ENCODE measurements at places on chromosomes 13 and 19.

GRCh38 chr13:98785405-98785804 lies 32.9 kb upstream of the SLC15A1 start:
- no peak for DNase-seq

- DNase-seq = no peak
These were observed 5.0 kb upstream of the KMT2B start for GRCh38 chr19:35712567-35713505.

DNA sequence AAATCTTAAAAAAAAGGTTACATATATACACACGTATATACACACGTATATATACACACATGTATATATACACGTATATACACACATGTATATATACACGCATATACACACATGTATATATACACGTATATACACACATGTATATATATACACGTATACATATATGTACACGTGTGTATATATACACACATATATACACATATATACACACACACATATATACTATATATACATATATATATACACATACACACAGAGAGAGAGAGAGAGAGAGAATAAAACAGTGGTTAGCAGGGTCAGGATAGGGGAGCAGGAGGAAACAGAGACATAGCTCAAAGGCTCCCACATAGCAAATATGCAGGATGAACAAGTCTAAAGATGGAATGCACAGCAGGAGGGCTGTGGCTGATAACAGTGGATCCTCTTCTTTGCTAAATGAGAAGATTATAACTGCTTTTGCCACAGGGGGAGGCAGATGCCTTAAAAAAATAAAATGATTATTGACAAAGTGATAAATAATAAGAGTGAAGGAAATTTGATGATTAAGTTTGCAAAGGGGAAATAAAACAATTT lies 714.5 kb downstream of the UQCRFS1 start:
- DNase-seq = peak; percentile 60

DNA sequence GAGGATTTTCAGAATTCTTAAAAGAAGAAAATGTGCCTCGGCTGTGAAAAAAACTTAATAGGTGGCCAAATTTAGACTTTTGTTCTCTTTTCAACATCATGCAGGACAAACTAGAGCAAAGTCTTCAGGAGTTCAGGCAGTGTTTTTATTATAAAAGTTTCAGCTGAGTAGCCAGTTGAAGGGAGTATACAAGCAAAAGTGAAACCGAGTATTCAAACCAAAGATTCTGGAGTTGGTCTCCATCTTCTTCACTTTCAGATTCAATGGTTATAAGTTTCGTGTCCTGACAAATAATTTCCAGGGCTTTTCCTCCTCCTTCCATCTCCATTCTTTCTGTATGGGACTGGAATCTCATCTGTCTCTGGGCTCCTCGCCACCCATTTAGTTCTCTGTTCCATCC lies 379.7 kb downstream of the GPC5 start:
- no peak for DNase-seq

DNA sequence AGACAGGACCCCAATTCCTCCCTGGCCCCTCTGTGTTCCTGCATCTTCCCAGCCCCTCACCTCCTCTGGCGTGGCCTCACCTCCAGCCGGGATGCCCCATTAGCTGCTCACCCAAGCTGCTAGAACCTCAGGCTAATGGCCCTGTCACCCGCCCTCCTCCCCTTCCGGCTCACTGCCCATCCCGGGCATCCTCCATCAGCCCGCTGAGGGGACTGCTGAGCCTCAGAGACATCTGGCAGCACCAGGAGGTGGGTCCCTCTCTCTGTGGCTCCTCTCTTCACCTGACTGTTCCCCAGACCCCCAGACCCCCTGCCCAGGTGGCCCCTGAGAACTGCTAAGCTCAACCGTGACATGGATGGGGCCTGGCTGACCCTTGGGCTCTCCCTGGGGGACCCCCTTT lies 2.9 kb downstream of the FFAR1 start:
- no peak for DNase-seq

DNA sequence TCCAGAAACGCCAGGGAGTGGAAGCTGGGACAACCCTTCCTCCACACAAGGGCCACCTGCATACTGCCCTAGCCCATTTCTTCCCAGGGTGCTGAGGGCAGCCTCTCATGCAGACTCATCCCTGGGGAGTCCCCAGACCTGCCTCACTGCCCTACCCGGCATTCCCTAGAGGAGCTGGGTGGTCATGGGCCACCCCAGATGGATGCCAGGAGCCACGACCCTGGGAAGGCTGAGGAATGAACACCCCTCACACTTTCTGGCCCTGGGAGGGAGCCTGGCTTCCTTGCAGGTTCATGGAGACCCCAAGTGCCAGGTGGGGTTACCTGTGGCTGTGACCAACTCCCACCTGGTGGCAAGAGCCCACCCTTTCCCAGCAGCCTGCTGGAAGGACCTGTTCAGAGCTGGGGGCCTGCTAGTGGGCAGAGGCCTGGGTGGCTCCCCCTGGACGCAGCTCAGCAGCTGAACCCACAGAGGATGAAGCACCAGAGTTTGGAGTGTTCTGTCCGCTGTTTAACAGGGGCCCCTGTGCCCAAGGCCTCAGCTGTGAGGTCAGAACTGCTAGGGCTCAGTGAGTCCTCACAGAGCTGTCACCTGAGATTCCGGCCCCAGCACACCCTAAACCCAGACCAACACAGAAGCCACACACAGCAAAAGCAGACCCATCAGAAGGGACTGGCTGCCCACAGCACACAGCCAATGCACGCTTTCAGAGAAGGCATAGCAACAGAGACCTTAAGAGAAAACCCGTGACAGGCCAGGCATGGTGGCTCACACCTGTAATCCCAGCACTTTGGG lies 6.6 kb downstream of the ACP4 start:
- DNase-seq = no peak

DNA sequence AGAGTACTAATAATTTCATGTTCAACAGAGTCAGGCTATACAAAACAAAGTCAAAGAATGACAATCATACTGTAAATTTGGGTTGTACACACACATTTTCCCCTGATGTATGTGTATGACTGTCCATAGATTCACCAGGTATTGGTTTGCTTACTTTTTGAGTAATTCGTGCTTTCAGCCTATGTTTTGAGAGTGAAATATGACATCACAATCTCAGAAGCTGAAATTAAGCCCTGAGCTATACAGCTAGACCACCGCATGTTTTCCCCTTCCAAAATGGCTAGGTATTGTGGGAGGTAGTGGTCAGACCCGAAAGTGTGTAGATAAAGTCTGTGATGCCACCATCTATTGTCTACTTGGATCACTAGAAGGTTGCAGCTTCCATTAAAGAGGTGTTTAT lies 102.8 kb downstream of the KATNAL1 start:
- DNase-seq = no peak

DNA sequence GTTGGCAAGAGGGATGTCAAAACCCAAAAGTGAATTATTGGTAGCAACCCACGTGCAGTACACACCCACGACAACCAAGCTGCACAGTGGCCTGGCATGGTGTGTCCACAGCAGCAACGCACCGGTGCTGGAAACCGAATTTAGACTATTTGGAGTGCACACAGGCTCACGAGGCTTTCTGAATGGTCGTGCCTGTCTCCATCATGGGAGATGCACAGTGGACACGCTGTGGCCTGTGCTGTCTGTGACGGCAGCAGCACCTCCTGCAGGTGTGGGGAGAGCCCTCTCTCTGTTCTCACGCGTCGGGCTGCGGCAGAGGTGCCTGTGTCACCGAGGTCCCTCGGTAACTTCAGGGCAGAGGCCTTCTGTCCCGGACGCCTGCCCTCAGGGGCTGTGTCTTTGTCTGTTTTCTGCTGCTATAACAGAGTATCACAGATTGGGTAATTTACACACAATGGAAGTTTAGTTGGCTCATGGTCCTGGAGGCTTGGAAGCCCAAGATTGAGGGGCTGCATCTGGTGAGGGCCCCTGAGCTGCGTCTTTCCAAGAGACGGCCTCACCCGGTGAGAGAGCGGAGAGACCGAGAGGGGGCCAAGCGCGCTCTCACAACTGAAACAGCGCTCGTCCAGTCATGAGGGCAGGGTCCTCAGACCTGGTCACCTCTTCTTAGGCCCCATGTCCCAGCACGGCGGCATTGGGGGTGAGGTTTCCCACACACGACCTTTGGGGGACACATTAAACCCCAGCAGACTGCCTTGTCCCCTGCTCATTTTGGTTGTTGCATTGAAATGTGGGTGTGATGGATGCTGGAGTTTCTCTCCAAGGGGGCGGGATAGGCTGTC lies 9.1 kb upstream of the MCF2L start:
- DNase-seq = no peak

GRCh38 chr13:106570299-106570852 lies 2.4 kb upstream of the ARGLU1 start:
- peak; percentile 37 for DNase-seq

DNA sequence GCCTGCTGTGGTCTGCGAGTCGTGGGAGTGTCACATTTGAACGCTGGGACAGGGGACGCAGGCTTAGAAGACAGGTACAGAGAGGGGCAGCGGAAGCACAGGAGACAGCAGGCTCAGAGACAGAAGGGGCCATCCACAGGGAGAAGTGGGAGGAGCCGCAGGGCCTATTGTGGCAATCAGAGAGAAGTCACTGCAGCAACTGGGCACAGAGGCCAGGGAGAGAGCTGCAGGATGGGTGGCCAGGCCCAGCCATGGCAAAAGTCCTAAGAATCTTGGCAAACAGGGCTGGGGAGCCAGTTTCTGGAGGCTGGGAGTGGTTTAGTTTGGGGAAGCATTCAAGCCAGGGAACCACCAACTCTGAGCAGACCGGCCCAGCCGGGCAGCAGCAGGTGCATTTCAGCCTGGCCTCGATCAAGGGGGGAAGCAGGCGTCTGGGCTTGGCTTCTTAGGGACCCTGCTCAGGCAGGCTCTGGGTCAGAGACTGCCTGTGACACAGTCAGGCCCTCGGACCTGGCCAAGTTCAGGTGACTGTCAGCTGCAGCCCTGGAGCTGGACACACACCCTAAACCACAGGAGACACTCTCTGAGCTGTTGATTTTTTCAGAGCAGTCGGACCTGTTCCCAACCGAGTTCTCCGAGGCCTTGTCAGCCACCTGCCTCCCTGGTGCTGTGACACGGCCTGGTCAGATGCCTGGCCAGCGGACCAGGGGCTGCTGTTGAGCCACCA lies 11.8 kb downstream of the SH3GL1 start:
- no peak for DNase-seq

DNA sequence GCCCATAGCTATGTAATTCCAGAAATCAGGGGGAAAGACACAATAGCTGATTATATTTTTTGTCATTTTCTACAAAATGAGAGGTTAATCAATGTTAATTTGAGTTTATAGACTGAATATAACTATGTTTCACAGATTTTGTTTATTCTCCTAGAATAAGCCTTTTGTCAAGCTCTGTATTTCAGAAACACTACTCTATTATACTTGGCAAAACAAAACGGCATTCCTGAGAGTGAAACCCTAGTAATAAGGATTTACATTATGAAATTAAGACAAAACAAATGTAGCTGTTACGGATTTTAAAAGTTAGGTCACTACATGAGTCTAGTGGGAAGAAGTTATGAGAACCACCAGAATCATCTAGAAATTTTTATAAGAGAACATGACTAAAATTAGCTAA lies 334.2 kb downstream of the KLF12 start:
- no peak for DNase-seq

DNA sequence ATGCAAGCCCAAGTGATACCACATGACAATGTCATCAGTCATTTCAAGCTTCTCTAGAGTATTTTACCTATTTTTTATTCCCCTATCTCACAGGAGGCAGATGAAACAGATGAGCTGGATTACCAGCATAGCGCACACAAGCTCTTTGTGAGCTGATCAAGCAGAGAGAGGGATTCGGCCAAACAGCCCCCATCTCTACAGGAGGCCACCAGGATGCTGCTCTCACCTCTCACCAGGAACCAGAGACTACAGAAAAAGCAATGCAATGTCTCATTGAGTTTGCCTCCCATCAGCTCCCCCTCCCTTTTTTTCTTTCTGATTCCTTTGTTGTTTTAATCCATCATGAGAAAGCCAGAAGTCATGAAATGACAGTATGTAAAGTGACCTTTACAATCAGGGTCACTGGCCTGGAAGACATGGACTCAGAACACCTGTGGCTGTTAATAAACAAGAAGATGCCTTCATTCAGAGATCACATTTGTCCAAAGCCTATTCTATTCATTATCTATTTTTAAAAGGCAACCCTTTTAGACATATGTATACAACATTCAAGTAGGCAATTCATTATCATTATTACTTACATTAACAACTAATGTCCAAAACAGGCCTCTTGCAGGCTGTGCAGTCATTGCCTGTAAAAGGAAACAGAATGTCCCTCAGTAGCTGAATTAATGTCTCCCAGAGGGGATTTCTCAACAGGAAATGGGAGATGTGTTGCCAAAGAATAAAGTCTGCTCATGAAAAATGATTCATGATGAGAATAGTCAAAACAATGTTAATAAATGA lies 656.6 kb downstream of the TBC1D4 start:
- peak; percentile 91 for DNase-seq

DNA sequence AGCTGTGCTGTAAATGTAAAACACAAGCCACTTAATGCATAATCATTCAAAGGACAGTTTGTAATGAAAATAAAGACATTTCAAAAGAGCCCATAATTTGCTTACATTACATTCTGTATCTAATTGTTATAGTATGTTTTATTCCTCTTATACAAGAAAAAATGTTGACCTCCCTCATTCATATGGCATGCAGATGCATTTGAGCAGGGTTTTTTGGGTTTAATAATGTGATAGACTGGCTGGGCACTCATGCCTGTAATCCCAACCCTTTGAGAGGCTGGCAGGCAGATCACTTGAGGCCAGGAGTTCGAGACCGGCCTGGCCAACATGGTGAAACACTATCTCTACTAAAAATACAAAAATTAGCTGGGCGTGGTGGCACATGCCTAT lies 11.6 kb upstream of the ARL11 start:
- DNase-seq = peak; percentile 17

- peak; percentile 4 for DNase-seq
These were observed 213.9 kb upstream of the SERP2 start for GRCh38 chr13:44159633-44160279.

DNA sequence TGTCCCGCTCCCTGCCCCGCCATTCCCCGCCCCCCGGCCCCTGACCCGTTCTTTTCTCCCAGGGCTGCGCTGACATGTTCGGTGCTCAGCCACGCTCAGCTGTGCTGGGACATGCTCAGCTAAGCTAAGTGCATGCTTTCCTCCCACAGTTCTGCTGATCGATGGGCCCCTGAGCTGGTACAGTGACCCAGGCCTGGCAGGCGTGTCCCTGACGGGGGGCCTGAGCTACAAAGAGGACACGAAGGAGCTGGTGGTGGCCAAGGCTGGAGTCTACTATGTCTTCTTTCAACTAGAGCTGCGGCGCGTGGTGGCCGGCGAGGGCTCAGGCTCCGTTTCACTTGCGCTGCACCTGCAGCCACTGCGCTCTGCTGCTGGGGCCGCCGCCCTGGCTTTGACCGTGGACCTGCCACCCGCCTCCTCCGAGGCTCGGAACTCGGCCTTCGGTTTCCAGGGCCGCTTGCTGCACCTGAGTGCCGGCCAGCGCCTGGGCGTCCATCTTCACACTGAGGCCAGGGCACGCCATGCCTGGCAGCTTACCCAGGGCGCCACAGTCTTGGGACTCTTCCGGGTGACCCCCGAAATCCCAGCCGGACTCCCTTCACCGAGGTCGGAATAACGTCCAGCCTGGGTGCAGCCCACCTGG lies 3.7 kb downstream of the TNFSF9 start:
- no peak for DNase-seq

- DNase-seq = no peak
These were observed 63.4 kb downstream of the INSR start for GRCh38 chr19:7230826-7231225.
